ENCODE measurements at places on chromosomes 12 and 14.

- H3K4me1 ChIP-seq: peaks cover 22% of the 10 kb centered on the region
- H3K4me3 ChIP-seq: peak overlapping the region; percentile 83
- DNase-seq: no peak
- peak overlapping the region; percentile 76 for H3K27ac ChIP-seq
- H3K36me3 ChIP-seq: no peaks in the 10 kb centered on the region
- no peaks in the 10 kb centered on the region for H3K27me3 ChIP-seq
These were observed 1.3 kb upstream of the SLC41A2 start for GRCh38 chr12:104959335-104959841.

DNA sequence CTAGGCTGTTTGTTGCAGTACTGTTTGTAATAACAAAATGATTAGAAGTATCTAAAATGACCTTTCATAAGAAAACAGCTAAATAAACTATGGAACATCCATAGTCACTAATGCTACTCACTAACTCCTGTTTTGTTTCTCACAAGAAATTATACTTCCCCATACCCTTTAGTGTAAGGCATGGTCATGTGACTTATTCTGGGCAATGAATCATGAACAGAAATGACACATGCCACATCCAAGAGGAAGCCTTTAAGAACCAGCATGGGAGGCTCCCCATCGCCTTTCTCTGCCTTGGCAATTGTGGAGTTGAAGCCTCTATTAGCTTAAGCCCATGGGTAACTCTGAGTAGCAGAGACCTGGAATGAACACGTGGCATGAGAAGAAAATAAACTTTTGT is 49.3 kb downstream of the KSR2 start:
- no peak overlapping the region for H3K27ac ChIP-seq
- no peaks in the 10 kb centered on the region for H3K4me1 ChIP-seq
- DNase-seq: no peak
- no peak overlapping the region for H3K4me3 ChIP-seq
- H3K27me3 ChIP-seq: 0 out of 2 replicates have a peak, but pooled peaks cover 2% of the 10 kb centered on the region
- H3K36me3 ChIP-seq: no peaks in the 10 kb centered on the region

DNA sequence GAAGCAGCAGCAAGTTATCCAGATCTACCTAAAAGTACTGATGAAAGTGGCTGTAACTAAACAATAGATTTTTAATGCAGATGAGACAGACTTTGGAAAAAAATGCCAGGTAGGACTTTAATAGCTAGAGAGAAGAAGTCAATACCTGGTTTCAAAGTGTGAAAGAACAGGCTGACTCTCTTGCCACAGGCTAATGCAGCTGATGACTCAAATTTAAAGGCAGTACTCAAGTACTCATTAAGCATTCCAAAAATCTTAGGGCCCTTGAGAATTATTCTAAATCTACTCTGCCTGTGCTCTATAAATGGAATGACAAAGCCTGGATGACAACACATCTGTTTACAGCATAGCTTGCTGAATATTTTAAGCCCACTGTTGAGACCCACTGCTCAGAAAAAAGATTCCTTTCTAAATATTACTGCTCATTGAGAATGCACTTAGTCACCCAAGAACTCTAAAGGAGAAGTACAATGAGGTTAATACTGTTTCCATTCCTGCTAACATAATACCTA is 68.6 kb upstream of the SYT1 start:
- DNase-seq: no peak
- no peaks in the 10 kb centered on the region for H3K27me3 ChIP-seq
- H3K4me3 ChIP-seq: no peak overlapping the region
- no peaks in the 10 kb centered on the region for H3K4me1 ChIP-seq

GRCh38 chr12:16611146-16611545 is 5.2 kb upstream of the LMO3 start:
- no peak overlapping the region for H3K4me3 ChIP-seq
- no peaks in the 10 kb centered on the region for H3K4me1 ChIP-seq
- H3K27ac ChIP-seq: no peak overlapping the region
- no peaks in the 10 kb centered on the region for H3K36me3 ChIP-seq
- no peak for DNase-seq

- H3K4me1 ChIP-seq: peaks cover 6% of the 10 kb centered on the region
- no peak overlapping the region for H3K27ac ChIP-seq
- peaks cover 19% of the 10 kb centered on the region for H3K27me3 ChIP-seq
- no peak for DNase-seq
- H3K4me3 ChIP-seq: no peak overlapping the region
These were observed 19.8 kb upstream of the LYZ start for GRCh38 chr12:69328426-69328825.

DNA sequence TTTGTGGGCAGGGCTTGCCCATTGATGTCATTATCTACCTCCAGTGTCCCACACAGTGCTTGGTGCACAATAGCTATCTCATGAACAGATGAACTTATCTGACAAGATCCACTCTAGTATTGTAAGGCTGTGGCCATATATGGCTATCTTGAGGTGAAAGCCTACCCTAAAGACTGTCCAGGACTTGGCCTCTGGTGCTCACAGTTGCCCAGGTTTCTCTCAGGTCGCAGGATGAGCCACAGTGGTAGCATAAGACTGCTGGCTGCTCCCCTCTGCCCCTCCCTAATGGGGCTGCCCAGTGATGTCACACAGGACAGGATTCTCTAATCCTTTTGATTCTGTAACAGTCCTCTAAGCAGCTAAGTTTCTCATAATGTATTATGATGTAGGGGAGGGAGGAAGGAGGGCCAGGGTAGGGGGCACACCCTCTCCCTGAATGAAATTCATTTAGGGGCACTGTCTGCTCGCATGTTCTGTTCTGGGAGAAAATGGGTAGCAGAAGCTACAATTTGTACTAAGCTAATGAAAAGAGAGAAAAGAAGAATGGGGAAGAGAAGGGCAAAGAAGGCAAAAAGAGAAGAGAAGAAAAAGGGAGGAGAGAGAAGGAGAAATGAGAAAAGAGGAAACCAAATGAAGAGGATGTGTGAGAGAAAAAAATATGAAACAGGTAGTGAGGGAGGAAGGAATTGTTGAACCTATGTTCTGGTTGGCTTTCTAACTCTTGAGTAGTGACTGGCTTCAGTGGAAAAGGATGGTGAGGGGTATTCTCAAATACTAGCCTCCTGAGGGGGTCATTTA is 3.4 kb upstream of the PPM1A start:
- H3K4me1 ChIP-seq: peaks cover 5% of the 10 kb centered on the region
- no peaks in the 10 kb centered on the region for H3K27me3 ChIP-seq
- no peak for DNase-seq
- no peak overlapping the region for H3K27ac ChIP-seq
- no peaks in the 10 kb centered on the region for H3K36me3 ChIP-seq
- H3K4me3 ChIP-seq: no peak overlapping the region

DNA sequence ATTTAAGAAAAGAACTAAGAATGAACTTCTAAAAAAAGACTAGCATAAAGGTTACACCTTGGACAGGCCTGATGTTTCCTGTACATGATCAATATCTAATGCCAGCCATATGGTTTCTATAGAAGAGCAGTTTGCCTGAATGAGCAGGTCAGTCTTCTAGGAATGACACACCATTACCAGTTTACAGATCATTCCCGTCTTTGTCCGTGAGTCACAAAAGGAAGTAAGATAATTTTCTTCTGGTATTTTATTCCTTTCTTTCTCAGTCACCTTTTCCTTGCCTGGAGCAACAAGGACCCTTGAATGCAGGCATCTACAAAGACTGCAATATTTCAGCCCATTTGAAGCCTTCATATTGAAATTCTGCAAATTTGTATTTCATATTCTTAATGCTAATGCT is 44.6 kb upstream of the CNTN1 start:
- DNase-seq: no peak

GRCh38 chr12:9071969-9072368 is 43.8 kb downstream of the A2M start:
- H3K27me3 ChIP-seq: no peaks in the 10 kb centered on the region
- H3K27ac ChIP-seq: no peak overlapping the region
- H3K4me1 ChIP-seq: no peaks in the 10 kb centered on the region
- no peak for DNase-seq
- no peak overlapping the region for H3K4me3 ChIP-seq
